ENCODE measurements at places on chromosomes 6 and 20.

GRCh38 chr6:49233483-49233882, 229.6 kb downstream of the MMUT start:
- DNase-seq, result no peak

DNA sequence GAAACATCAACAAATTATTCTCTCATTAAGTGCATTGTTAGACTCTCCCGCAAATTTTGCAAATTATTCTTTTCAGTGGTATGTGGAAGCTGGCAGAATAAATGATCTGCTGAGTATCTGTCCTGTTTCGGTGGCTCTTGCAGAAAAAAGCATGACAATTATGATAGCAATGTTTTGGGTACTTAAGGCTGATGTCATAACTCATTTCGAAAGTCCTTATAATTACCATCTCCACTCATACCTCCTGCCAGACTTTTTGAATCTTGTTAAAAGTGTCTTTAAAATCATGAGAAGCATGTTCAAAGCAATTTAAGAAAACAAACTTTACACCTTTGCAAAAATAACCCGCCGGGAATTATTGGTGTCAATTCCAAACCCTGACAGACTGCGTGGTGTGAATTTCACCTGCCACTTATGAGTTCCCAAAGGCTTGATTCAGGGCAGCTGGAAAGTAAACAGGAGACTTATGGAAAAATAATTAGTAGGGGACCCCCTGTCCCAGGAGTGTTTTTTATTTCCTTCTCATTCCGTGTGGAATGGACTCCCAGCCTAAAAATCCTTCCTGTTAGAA, 87.6 kb upstream of the E2F3 start:
- no peak for DNase-seq

GRCh38 chr6:90319044-90319443, 22.4 kb upstream of the BACH2 start:
- no peak for DNase-seq

- no peak for DNase-seq
Measured at GRCh38 chr20:45968081-45968671, 3.8 kb downstream of the ZNF335 start.

GRCh38 chr6:118578617-118579016, 30.5 kb downstream of the PLN start:
- no peak for DNase-seq

DNA sequence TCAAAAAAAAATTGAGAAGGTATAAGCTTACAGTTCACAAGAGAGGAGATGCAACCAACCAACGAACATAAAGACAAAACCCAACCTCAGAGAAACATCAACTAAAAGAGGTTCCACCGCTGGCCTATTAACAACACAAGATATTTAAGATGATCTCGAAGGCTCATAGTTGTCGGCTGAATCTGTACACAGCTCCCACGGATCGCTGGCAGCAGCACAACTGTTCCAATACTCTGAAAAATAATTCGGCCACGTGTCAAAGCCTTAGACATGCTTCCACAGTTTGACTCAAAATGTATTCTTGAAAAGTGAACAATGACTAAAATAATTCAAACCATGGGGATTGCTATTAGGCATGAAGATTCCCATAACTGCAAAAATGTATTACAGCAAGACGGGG, 13.7 kb downstream of the EXOC2 start:
- no peak for DNase-seq

GRCh38 chr6:49464691-49465090, 1.5 kb downstream of the CENPQ start:
- DNase-seq, result no peak

- DNase-seq, result no peak
Measured at GRCh38 chr20:10558635-10559187, 115.1 kb downstream of the JAG1 start.

DNA sequence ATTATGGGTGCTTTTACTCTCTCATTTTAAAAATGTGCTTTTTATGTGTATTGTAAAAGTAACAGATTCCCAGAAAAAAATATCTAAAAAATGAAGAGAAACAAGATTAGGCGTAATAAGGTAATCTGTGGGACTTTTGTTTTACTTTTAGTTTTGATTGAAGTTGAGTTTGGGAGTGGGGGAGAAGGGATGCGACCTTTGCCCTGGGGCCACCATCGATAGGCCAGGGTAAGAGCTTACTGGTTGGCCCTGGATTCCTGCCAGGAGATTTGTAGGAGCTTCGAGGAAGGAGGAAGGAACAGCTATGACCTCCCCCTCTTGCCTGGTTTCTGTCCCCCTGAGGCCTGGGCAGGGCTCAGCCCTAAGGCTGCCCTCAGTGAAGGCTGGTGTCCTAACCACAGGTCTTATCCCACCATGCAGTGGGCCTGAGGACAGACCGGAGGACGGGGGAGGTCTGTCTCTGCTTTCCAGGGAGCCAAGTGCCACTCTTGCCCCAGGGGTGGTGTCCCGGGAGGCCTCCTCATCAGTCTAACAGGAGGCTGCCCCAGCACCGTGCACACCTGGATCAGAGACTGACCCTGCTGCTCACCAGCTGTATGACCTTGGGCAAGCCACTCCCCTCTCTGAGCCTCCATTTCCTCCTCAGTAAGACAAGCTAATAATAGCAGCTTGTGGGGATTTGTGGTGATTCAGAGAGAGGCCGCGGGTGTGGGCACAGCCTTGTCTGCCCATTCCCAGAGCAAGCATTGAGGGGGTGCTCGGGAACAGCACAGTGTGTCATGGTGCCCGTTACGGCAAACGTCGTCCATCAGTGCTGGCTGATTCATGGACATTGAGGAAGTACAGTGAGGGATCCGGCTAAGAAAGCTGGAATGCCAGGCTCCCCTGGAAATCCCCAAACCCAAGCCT, 21.2 kb downstream of the TGM2 start:
- DNase-seq, result no peak

DNA sequence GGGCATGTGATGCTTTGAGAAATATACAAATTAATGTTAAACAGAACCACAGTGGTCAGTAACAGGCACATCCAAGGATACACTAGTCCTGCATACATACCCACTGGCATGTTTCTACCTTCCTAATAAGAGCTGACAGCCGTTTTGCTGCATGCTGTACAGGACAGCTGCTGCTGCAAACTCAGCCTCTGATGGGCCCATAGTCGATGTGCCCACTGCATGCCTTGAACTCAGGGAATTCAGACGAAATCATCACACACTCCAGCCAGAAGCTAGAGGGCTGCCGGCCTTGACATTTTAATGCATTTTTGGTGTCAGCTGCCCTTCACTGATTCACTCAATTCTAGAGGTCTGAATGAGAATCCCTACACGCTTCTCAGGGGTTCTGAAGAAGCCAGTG, 29.3 kb downstream of the FKBP1A start:
- DNase-seq, result no peak

DNA sequence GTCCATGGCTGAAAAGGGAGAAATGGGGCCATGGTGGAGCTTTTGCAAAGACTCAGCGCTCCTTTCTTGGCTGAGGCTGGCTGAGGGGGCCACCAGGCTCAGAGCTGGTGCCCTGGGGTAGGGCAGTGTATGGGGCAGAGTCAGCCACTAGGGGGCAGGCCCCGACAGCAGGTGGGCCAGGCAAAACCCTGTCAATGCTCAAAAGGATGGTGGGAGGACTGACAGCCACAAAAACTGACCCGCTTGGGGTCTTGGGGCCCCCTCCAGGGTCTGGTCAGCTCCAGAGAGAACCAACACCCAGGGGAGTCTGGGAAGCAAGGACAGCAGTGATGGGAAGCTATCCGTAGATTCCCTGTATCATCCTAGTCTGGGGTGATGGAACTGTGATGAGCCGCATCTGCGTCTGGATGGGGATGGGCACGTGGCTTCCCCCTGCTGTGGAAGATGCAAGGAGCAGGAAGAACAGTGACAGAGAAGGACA, 306.9 kb downstream of the DHX35 start:
- DNase-seq, result no peak

DNA sequence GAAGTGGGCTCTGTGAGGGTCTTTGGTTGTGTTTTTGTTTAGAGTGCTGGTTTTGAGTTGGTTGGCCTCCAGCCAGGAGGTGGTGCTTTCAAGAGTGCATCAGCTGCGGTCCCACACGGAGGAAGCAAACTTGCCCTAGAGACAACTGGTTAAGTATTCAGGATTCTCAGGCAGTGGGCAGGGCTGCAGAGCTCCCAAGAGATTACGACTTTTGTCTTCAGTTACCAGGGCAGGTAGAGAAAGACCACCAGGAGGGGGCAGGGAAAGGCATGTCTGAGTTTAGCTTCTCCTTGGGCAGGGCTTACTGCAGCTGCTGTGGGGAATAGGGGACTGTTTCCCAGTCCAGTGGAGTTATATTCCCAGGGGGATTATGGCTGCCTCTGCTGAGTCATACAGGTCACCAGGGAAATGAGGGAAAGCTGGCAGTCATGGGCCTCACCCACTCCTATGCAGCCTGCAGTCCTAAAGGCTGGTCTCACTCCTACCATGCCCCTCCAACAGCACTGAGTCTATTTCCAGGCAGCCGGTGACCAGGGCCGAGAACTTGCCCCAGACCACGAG, 64.3 kb downstream of the TTI1 start:
- DNase-seq, result no peak

GRCh38 chr6:150622941-150623874, 23.5 kb downstream of the PLEKHG1 start:
- DNase-seq, result no peak

- no peak for DNase-seq
Measured at GRCh38 chr6:170227521-170227983, 63.3 kb downstream of the DLL1 start.

GRCh38 chr6:152391179-152391880, 245.8 kb downstream of the SYNE1 start:
- no peak for DNase-seq

GRCh38 chr6:24630856-24631505, 15.0 kb downstream of the KIAA0319 start:
- no peak for DNase-seq

- no peak for DNase-seq
Measured at GRCh38 chr6:142246960-142247359, 54.8 kb upstream of the ADGRG6 start.

DNA sequence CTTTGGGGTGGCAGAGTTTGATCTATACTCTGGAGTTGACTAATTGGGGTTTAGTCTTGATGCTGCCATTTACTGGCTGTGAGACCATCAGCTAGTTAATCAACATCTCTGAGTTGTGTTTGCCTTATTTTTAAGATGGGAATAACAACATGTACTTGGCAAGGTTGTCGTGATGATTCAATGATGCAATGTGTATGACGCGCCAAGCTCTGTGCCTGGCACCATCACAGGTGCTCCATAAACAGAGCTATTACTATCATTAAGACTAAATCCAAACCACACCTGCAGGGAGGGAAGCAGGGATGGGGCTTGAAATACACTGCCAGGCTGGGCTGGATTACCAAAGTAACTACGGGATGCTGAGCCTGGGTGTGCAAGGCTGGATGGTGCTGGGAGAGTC, 60.1 kb upstream of the E2F3 start:
- DNase-seq, result no peak

DNA sequence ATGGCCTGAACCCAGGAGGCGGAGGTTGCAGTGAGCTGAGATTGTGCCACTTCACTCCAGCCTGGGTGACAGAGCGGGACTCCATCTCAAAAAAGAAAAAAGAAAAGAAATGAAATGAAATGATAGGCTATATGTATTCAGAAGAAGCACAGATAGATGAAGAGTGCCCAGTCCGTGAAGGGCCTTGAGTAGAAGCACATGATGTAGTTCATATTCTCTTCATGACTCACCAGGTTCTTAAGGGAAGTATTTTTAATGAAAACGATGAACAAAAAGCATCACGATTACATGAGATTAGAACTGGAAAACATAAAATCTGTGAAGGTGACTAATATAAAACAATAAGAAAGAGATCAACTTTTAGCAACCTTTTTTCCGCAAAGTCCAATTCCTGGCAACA, 29.8 kb downstream of the TPD52L1 start:
- no peak for DNase-seq

DNA sequence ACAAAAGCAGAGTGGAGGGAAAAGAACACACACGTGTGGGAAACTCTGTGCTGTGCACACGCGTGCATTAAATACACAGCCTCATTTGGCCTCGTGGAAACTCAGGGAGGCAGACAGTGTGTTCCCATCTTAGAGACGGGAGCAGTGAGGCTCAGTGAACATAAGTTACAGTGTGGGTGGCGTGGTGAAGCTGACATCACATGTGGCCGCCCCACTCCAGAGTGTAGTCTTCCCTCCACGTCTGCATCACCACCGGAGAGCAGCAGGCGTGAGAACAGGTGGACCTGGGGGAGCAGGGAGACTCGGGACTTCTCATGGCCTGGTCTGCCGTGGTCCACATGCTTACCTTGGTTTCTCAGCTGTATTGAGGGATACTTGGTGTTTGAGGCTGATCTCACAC, 51.7 kb downstream of the THBS2 start:
- DNase-seq, result no peak

DNA sequence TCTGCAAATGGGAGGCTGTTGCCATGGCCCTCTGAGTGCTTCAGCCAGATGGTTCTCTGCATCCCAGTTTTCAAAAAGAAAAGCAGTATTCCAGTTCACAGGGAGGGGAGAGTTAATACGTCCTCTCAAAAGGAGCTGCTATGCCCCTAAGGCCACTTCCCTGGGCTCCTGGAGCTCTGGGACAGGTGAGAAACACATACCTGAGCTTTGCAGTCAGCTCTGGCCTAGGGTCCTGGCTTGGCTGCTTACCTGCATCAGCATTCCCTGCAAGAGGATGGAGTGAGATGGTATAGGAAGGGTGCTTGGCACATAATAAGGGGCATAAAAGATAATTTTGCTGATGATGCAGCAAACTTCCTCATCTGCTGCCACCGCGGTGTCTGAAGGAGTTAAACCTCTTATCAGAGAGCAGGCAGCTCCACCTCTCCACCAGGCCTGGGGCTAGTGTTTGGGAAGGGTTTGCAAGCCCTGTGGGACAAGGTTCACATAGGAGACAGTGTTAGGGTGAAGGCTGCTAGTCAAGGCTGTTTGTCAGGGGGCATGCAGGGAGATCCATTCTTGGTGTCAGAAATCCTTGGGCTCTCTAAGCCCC, 62.7 kb downstream of the SLC24A3 start:
- no peak for DNase-seq

- no peak for DNase-seq
Measured at GRCh38 chr6:113076116-113076515, 729.0 kb downstream of the RFPL4B start.

- no peak for DNase-seq
Measured at GRCh38 chr20:49684335-49684997, 29.2 kb downstream of the B4GALT5 start.

- no peak for DNase-seq
Measured at GRCh38 chr20:54155736-54156317, 18.0 kb downstream of the CYP24A1 start.

GRCh38 chr6:351011-351866, 40.3 kb upstream of the IRF4 start:
- DNase-seq, result no peak

DNA sequence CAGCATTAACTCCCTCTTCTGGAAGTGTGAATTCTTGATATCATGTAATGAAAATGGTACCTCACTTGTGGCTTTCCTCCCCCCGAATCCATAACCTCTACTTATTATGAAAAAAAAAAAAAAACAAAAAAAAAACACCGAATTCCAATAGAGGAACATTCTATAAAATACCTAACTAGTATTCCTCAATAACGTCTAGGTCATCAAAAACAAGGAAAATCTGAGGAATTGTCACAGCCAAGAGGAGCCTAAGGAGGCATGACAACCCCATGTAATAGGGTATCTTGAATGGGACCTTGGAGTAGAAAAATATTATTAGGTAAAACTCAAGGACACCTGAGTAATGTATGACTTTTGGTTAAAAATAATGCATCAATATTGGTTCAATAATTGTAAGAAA, 38.9 kb upstream of the POLR1H start:
- DNase-seq, result no peak

All from NCI-H2081 treated with DMSO at 0.1 percent for 48 hours (cell line).